ENCODE measurements at places on chromosomes 6 and 20. TPM values are rescaled to one million over a fixed set of nuclear protein-coding genes. Genes with fewer than 3 reads are reported as not detected.
A peak's percentile ranks its signal among the peaks of the same experiment; 100 is the strongest.

Gene PSORS1C2
- not detected for total RNA-seq

Gene TMX4
- total RNA-seq: 29.8 TPM

Gene ATP6V1G2
- 0.45 TPM for total RNA-seq

DNA sequence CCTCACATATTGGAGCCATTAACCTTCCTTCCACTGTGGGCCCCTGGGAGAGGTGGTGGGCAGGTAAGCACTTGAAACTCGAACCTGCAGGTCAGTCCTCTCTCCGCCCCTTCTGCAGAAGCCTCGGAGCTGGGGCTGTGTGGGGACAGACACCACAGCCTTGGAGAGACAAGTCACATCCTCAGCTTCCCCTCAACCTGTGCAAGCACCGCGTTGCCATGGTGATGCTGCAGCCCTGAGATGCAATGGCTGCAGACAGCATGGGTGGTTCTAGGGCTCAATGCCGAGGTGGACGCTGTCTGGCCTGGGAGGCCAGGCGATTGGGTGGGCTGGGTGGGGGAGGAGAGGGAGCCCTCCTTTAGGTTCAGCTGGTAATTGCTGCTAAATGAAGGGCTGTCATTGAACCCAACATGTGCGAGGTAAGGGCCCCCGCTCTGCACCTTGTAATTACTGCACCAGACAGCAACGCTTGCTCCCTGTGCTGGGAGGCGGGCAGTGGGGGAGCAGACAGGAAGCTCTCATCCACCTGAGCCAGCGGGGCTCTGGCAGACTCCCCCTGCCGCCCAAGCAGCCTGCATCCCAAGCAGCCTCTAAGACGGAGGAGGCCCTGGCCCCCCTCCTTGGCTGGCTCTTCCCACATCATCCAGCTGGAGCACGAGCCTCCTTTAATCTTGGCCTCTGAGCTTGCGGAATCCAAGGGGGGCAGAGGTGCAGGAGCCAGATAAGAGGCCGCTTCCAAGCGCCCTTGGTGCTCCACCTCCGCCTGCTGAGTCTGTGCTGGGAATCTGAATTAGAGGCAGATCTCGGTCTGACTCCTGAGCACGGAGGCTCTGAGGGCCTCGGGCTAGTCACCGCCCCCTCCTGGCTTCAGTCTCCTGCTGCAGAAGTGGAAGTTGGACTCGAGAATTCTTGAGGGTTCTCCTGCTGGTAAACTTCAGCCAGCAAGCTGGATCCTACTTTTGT lies 39.8 kb upstream of the CDH22 start:
- peak; percentile 16 for DNase-seq

GRCh38 chr6:34664256-34664971 lies 32.2 kb downstream of the ILRUN start:
- peak; percentile 11 for DNase-seq

GRCh38 chr20:48738399-48739304 lies 89.1 kb downstream of the PREX1 start:
- no peak for DNase-seq

DNA sequence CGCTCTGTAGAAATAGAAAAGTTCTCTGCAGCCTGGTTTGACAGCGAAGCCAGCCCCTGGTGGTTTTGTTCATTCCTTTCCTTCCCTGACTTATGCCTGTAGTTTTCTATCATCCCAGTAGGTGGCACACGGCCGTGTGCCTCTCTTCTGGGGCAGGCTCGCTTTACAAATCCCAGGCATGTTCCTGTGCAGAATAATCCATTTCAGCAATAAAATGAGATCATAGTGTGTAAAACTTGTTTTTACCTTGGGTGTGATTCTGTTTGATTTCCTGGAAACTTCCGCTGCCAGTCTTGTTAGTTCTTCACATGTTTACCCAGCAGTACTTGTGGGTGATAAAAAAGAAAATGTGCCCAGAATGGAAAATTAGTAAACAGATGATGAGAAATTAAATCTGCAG lies 7.4 kb upstream of the INSM1 start:
- peak; percentile 81 for DNase-seq

GRCh38 chr20:57993716-57994431 lies 234.6 kb downstream of the ANKRD60 start:
- DNase-seq: no peak
